MV-4-11 (cell line): ENCODE measurements at places on chromosomes 7 and 10.

- no peak for DNase-seq
Observed at GRCh38 chr10:33460505-33461294, 126.2 kb upstream of the NRP1 start.

- no peak for DNase-seq
Observed at GRCh38 chr10:551373-552252, 137.9 kb downstream of the DIP2C start.

GRCh38 chr7:115701141-115701540 is 329.4 kb downstream of the TFEC start:
- DNase-seq, result no peak

GRCh38 chr7:98753989-98754479 is 115.8 kb downstream of the TMEM130 start:
- DNase-seq, result peak; percentile 53

DNA sequence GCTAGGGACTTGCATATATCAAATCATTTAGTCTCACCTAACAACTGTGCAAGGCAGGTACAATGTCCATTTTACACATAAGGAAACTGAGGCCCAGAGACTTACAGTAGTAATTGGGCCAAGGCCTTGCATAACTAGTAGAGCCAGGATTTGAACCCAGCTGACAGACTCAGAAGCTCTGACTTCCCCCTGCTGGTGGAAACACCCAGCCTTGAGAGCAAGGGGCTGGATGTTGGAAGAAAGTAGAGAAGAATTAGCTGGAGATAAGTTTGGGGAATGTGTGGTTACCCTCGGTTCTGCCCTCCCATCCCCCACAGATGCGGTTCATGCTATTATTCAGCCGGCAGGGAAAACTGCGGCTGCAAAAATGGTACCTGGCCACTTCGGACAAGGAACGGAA is 2.0 kb downstream of the AP1S1 start:
- peak; percentile 40 for DNase-seq

GRCh38 chr10:32995066-32995622 is 37.1 kb upstream of the ITGB1 start:
- no peak for DNase-seq

DNA sequence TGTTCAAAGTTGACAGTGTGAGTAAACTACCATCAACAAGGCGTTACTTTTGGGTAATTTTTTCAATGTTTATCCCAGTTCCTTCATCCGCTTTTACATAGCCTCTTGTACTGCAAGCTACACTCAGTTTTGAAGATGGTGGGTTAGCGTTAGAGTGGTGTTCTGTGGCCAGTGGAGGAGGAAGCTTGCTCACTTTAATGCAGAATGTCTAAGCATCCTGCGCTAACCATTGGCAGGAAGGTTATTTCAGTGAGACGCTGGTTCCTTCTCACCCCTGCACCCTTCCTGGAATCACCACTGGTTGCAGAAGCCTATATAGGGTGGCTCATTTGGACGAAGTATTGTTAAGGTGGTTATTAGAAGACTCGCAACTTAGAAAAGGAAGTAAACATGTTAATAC is 159.1 kb downstream of the CELF2 start:
- DNase-seq, result peak; percentile 58

- no peak for DNase-seq
Observed at GRCh38 chr7:66306243-66306642, 101.1 kb downstream of the TPST1 start.

- DNase-seq, result no peak
Observed at GRCh38 chr10:87550741-87551140, 46.0 kb downstream of the MINPP1 start.

DNA sequence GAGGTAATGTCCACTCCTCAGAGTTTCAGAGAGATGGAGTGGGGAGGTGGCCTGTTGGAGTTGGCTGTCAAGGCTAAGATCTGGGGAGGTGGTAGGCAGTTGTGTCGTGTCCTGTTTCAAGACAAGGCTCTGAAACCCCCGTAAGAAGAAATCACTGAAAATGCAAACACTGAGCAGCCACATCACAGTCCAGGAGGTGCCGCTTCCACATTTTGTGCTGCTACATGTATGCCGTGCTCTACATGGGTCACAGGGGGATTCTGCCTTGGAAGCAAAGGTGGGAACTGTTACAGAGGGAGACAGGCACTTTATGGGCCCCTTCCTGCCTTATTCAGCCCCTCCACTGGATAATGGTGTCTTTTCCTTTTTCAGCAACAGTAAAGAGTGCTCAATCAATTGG is 11.9 kb downstream of the WDR91 start:
- no peak for DNase-seq

- peak; percentile 29 for DNase-seq
Observed at GRCh38 chr7:1458683-1459511, at the start of gene MICALL2. TSS of gene MICALL2 (minus strand) at chr7:1459470. CDS start at chr7:1459326, 144 bp downstream.

DNA sequence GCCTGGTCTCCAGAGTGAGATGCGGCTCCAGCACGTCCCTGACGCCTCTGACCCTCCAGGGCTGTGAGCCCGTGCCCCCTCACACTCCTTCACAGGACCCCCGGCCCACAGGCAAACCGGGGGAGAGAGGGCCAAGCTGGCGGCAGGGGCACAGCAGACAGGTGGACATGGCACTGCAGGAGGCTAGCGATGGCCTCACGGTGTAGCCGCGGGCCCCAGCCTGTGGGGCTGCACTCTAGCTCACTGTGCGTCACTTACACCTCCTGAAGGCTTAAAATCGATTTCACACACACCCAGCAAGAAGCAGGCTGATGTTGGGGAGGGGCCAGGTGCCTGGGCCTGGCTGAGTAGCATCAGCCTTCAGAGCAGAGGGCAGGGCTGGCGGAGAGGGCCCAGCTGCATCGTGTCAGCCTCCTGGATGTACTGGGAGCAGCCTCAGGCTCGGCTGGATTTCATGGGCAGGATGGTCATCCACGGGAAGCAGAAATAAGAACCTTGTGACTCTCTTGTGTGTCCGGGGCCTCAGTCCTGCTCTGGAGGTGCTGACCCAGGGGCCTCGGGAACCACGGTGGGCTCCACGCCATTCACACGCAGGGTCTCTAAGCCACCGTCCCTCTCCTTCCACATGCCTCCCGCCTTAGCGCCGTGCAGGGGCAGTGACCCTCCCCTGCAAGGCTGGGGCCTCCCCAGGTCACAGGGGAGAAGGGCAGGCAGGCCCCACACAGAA is 19.4 kb upstream of the KNDC1 start:
- no peak for DNase-seq

DNA sequence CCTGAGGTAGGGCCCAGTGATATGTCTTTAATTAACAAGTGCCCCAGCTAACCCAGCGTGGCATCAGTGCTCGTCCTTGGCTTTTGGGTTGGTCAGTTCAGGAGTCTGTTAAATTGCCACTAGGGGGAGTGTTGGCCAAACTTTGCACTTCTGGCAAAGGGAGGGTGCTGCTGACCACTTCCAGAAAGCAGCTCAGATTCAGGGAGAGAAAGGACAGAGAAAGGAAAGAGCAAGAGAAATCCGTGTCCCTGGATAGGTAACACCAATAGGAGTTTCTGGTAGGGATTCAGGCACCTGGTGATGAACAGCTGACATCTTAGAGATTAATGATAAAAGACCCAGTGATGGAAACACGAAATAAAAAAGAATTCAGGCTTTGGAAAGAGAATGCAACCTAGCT is 243.1 kb upstream of the AOAH start:
- peak; percentile 31 for DNase-seq

- peak; percentile 9 for DNase-seq
Observed at GRCh38 chr10:110269374-110270318, 35.1 kb downstream of the SMNDC1 start.

DNA sequence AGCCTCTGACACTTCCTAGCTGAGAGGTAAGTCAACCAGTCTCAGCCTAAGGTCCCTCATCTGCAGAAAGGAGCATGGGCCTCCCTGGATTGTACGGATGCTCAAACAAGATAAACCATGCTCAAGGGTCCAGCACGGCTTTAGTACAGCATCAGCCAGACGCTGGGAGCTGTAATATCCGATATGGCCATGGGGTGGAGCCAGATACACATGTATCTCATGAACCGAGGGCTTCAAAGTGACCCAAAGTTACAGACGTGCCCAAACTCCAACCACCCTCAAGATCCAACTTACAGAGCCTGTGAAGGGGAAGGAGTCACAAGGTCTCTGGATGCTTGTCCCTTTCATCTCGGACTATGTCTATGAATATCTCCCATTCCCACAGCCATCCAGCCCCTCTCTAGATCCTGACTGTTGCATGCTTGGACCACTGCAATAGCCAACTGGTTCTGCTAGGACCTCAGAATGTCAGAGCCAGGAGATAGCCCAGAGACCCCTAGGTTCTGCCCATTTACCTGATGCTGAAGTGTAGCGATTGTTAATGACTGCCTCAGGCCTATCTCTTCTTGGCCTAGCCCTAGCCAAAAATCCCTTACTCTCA is 142.4 kb downstream of the SH3PXD2A start:
- peak; percentile 56 for DNase-seq

- peak; percentile 16 for DNase-seq
Observed at GRCh38 chr7:28626624-28627262, 214.4 kb downstream of the CREB5 start.

DNA sequence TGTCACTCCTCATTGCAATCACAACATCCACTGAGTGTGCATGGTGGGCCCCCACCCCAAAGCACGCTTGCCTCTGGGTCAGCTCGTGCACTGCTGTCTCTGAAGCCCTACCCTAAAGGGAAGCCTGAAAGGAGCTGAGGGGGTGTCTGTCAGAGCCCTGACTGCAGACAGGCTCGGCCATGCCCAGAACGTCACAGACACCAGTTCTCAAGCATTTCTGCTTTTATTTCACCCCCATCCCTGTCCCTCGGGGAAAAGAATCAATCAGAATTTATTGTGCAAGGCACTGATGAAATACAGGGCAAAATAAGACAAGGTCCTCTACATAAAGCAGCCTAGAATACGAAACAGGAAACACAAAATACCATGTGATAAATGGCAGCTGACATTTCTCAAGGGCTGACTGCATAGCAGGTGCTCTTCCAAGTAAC is 231.8 kb downstream of the WDR37 start:
- DNase-seq, result peak; percentile 69

- DNase-seq, result no peak
Observed at GRCh38 chr7:116340943-116341907, 130.9 kb downstream of the TES start.

GRCh38 chr7:107530751-107531150 is 33.0 kb downstream of the COG5 start:
- no peak for DNase-seq

- DNase-seq, result no peak
Observed at GRCh38 chr10:72315054-72315453, 39.7 kb downstream of the DNAJB12 start.

GRCh38 chr10:28680358-28680752 is 3.0 kb downstream of the BAMBI start:
- DNase-seq, result peak; percentile 91

DNA sequence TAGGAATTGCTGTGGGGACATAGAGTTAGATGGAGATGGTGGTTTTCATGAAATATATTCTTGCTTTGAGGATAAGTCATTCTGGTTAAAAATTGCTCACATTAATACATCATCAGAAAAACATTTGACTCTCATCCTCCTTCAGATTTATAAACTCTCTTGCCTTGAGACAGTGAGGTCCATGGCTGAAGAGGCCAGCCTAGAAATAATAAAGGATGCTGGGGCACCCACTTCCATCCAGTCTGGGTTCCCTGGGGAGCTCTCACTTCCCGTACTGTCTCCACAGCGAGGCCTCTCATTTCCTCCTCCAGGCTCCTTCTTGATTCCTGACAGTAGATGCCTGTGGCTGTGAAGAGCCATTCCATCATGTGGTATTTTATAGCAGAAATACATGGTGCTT is 73.3 kb upstream of the PRKG1 start:
- DNase-seq, result no peak

GRCh38 chr10:108112218-108112617 is 947.7 kb upstream of the SORCS1 start:
- no peak for DNase-seq

DNA sequence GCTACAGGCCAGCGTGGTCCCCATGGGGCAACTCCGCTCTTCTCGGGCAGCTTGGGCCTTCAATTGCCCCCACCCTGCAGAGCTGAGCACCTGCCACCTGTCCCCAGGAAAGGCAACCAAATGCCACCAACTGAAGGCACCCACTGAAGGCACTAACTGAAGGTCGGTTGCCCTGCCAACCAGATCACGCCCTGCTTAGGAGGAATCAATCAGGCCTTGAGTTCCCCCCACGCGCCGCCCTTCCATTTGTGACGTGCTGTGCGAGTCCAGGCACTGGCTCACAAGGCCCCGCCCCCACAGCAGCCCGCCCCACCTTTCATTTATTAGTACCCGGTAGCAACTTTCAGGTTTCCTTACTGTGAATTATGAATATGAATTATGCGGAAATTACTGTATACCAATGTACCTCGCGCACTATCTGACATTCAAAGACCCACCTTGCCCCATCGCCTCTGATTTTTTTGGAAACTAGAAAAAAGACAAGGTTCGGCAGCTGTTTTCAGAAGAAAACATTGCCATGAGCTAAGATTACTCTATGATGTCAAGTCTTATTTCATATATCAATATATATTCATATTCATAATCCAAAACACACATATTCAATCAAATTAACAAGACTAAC is 83.6 kb upstream of the ABI1 start:
- no peak for DNase-seq

- peak; percentile 78 for DNase-seq
Observed at GRCh38 chr10:34780818-34781380, 34.2 kb downstream of the PARD3 start.

GRCh38 chr7:142851919-142852318 is 3.0 kb upstream of the EPHB6 start:
- peak; percentile 44 for DNase-seq

DNA sequence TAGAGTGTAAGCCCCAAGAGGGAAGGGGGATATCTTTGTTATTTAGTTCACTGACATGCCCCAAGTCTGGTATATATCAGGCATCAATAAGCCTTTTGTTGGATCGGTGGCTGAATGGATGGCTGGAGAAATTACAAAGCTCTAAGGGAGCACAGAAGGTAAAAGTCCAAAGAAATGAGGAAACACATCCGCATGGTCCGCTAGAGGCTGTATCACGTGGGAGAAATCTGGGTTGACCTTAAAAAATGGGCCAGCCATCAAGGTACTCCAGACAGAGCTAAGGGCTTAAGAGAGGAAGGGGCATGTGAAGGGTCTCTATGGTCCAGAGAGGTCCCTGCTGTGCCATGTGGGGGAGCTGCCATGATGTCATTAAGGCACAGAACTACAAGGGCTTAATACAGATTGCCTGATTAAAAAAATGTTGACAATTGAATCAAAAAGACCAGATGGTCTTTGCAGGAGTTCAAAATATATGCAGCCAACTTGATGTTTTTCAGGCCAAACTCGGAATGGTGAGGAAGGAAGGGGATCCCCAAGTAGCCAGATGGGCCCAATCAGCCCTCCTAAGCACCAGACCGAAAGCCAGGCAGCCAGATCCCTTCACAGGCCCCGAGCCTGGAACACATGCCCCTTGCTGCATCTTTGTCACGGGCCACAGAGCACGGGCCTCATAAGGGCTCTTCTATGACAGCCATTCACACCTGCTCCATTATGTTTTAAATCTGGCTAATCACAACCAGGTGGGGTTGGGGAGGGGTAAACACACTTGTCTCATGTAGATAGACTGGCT is 31.9 kb downstream of the SCRN1 start:
- DNase-seq, result no peak

DNA sequence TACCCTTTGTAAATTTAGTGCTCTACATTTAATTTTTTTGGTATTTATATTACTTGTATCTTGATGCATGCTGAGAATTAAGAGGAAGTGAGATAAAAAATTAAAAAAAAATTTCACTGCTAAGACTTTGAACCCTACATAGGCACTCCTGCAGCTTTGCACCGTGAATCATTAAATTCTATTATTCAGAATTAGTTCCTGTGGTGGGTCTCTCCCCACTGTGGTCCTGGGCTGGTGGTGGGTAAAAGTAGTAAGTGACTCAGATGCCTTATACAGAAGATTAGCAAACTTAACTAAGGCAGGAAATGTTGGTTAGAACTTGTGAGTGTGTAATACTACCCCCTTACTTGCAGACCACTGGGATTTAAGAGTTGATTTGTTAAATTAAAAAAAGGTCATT is 72.6 kb downstream of the AP3M1 start:
- DNase-seq, result peak; percentile 77
